COR-L47 (cell line): ENCODE measurements at places on chromosomes 2 and 18.

DNA sequence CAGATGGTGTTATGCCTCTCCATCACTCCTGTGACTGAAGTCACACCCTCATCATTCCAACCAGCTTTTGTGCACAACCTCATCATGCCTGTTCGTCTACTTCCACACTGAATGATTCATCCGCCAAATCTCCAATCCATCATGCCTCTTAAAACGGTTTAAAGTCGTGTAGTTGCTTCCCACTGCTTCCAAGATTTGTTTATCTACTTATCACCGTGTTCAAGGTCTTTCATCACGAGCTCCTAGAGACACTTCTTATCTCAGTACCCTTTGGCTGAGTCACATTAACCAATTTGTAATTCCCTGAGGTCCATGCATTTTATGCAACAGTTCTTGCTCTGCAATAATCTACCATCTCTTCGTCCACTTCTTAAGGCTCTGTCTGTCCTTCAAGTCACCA is 592.3 kb upstream of the ID2 start:
- no peak for DNase-seq

GRCh38 chr2:117557626-117558025 is 256.9 kb upstream of the DDX18 start:
- no peak for DNase-seq

- peak; percentile 90 for DNase-seq
Measured at GRCh38 chr2:98479959-98480524, 35.4 kb downstream of the INPP4A start.

GRCh38 chr2:234661175-234661574 is 164.3 kb upstream of the ARL4C start:
- DNase-seq, result no peak

GRCh38 chr2:117818921-117819320 is 4.4 kb downstream of the DDX18 start:
- DNase-seq, result no peak

DNA sequence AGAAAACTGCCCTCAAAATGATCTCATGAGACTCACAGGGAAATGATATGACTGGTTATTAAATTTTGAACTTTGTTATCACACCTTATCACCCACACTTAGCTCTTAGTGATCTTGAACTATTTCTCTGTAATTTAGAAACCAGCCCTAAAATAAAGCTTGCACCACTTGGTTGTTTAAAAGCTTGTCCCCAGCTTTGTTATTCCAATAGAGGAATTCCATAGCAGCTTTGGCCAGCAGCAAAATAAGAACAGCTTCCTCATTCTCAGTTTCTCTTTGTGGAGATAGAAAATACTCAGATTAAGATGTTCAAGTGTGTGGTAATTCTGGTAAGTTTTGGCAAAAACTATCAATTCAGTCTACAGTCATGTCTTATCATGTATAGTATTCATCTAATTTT is 54.4 kb upstream of the CCDC68 start:
- DNase-seq, result no peak

GRCh38 chr2:228023619-228024018 is 152.2 kb downstream of the DAW1 start:
- DNase-seq, result no peak

DNA sequence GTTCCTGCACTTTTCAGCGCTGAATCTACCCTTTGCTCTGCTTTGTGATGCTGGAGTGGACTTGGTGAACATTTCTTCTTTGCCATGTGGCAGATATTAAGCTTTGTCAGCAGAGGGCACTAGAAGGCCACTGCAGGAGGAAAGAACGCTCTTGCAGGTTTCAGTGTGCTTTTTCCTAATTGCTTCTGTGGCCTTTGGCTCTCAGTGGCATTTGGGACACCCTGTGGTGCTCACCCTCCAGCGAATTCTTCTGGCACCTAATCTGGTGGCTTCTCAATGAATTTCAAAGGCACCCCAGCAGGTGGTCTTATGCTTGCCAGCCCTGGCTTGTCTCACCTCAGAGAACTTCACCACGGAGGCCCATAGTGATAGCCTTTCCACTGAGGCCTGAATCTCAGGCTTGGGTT is 146.7 kb downstream of the MYO3B start:
- peak; percentile 88 for DNase-seq

DNA sequence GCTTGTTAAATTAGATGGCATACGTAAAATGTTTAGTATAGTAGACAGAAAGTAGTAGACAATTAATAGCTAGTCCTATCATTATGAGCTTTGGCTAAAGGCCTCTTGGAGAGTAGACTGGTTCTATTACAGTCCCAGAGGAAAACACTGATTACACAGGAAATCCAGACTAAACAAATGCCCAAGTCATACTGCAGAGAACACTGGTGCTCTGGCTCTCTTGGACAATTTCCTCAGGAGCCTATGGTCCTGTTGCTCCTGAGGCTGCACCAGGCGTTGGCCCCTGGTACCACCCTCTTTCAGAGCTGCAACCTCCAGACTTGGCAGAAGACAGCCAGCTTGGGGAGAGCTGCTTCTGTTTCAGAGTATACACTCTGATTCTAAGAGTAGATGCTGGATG is 41.8 kb downstream of the STAT1 start:
- DNase-seq, result no peak

GRCh38 chr2:54545702-54546450 is 89.7 kb downstream of the SPTBN1 start:
- no peak for DNase-seq

- DNase-seq, result no peak
Measured at GRCh38 chr18:31773774-31774476, 13.2 kb upstream of the SLC25A52 start.

DNA sequence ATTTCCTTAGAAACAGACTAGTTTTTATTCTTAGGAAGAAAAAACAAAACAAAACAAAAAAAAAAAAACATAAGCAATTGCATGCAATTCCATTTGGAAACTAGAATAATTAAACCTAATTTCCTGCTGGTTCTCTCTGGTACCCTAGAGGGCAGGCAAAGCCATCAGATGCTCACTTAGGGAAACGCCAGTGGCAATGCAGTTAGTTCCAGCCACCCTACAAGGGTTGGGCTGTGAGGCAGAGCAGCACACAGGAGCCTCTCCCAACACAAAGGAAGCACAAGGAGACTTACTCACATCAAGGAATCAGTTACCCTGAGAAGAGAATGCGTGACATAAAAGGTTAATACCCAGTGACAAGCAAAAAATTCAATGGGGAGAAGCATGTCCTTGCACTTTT is 28.8 kb downstream of the CCDC93 start:
- no peak for DNase-seq

- DNase-seq, result no peak
Measured at GRCh38 chr2:71538656-71539265, 85.4 kb downstream of the DYSF start.

- DNase-seq, result no peak
Measured at GRCh38 chr2:223315813-223316212, 263.8 kb downstream of the KCNE4 start.

GRCh38 chr2:67277450-67277849 is 119.7 kb upstream of the ETAA1 start:
- DNase-seq, result no peak

DNA sequence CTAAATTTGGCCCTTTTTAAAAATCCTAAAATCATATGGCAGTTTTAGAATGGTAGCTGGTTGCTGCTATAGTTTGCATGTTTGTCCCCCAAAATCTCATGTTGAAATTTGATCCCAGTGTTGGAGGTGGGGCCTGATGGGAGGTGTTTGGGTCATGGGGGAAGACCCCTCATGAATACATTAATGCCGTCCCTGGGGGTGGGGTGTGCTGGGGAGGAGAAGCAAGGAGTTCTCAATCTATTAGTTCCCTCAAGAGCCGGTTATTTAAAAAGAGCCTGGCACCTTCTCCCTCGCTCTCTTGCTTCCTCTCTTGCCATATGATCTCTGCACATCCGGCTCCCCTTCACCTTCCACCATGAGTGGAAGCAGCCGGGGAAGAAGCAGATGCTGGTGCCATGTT is 20.8 kb downstream of the GPATCH11 start:
- no peak for DNase-seq

GRCh38 chr2:22838461-22838860 is 546.5 kb upstream of the KLHL29 start:
- no peak for DNase-seq

GRCh38 chr2:237192881-237193280 is 107.2 kb downstream of the COPS8 start:
- no peak for DNase-seq

DNA sequence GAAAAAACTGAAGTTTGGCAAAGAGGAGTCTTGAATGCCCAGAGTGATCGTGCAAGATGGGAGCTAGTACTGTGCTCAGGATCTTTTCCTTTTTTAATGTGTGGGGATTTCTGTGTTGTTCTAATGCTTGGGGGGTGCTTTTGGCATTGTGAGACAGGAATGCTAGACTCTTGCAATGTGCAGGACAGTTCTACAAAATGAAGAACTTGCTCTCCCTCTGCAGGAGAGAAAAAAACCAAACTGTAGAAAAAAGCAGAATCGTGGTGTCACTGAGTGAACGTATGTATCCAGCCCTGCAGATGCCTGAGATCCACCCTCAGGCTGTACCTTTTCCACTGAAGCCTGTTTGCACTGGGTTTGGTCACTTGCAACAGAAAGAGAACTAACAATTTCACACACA is 12.1 kb upstream of the TTC39C start:
- DNase-seq, result no peak

DNA sequence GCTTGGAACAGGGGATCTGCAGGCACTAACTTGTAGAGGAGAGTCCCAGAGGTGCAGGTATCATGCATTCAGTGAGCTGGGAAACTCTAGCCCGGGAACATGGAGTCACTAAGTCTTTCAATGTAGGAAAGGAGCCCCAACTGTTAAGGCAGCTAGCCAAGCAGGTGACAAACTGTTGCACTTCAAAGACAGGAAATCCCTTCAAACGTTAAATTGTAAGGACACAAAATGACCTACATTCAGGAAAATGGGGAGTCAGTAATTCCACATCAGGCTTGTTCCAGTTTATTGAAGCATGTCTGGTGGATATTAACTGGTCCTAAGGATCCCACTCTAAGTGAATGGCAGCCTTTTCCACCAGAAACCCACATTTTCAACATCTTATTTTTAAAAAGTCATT is 364.5 kb downstream of the MTX2 start:
- no peak for DNase-seq

- peak; percentile 3 for DNase-seq
Measured at GRCh38 chr2:126634273-126634861, 21.6 kb upstream of the GYPC start.

- DNase-seq, result no peak
Measured at GRCh38 chr18:58800582-58800981, 64.1 kb upstream of the ZNF532 start.

GRCh38 chr18:72542342-72542741 is 1.8 kb downstream of the CBLN2 start:
- no peak for DNase-seq

GRCh38 chr2:176552501-176553135 is 283.4 kb downstream of the MTX2 start:
- no peak for DNase-seq

DNA sequence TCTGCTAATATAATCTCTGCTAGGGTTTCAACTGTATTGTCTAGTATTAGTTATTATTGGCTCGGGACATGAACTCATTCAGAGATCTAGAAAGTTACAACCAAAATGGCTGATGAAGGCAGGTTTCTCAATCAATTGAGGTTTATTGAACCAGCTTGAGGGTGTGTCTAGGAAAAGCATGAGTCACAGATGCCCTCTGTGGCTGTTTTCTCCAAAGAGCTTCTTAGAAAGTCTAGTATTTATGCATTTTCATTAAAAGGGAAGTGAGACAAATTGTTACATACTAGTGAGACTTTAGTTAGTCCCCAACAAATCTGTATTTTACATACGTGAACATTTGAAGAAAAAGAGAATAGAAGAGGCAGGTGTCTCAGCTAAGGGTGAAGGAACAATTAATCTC is 23.0 kb upstream of the RTTN start:
- no peak for DNase-seq

DNA sequence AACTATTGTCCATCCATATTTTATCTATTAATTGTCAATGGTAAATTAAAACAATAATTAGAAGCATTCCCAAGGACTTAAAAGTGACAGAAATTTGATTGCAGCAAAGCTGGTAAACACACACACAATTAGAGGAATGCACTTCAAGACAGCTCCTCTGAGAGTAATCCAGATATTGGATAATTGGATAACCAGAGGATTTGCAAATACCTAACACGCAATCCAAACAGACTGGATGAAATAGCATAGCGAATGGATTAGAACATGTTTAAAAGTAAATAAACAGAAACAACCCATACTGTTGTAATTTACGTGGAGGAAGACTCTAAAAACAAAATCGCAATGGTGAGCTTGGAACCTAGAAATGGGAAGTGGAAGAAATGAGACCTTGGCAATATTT is 239.8 kb downstream of the METTL4 start:
- DNase-seq, result no peak

- DNase-seq, result no peak
Measured at GRCh38 chr18:76443519-76444445, 51.3 kb downstream of the ZNF516 start.

DNA sequence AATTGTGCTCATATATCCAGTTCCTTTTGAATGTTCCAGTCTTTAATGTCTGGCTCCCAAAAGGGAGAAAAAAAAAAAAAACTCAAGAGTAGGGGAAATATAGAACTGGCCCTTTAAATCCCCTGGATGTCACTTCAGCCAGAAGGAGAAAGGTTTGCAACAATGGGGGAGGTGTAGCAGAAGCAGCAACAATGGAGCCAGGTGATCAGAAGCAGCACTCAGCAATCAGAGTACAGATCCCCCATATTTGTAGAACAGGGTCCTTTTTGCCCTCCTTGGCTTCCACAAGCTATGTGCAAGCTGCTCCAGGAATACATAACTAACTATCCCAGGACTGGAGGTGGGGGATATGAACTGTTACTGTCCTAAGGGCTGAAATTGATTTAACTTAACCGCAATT is 25.8 kb upstream of the ZNF397 start:
- DNase-seq, result no peak

DNA sequence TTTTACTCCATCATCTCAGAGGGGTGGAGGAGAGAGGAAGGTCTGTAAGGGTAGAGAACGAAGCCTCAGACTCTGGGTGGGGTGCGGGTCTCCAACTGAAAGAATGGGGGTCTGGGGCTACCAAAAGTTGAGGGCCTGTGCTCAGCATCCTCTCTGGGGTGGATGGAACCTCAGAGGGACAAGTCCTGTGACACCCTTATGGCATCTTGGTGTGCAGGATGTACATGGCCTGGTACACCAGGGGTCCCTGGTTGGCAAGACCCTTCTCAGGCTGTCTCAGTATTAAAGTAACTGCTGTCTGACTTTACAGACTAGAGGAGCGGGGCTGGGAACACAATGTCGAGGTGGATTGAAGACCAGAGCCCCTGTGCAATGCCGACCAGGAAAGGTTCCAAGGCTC is 2.3 kb upstream of the SLC4A3 start:
- no peak for DNase-seq

- no peak for DNase-seq
Measured at GRCh38 chr2:196344397-196344796, 173.0 kb upstream of the STK17B start.
